ENCODE measurements at places on chromosomes 1 and 21. TPM values are rescaled to one million over a fixed set of nuclear protein-coding genes. Genes with fewer than 3 reads are reported as not detected.

DNA sequence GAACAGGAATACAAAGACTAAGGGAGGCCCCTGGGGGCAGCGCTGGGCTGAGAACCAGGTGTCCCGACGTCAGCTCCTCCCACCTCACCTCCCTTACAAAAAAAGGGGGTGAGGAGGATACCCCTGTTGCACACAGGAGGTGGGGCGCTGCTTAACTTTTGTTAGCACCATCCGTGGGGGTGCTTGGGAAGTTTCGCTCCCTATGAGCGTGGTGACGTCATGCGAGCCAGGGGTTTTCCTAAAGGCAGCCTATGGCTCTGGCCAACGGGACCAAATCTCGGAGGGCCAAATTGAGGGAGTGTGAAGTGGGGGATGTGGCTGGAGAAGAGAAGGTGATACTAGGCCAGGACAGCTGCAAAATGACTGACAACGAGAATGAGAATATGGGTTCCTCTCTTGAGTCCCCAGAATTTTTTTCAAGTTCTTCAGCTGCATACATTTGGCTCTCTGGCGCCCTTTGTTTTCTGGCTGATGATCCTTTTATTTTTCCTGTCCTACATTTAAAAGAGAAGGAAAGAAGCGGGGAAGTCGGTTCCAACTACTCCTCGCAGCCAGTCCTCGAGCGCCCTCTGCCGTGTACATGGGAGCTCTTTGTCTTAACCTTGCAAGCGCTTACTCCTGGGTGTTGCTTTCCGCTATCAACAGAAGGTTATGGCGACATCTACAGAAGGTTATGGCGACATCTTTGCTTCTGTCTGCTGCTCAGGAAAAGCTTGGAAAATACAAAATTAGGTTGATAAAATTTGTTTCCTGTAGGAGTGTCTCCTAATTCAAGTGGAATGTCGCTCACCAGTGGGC, 48.0 kb upstream of the ZC3H11B start:
- DNase-seq: peak; percentile 33

DNA sequence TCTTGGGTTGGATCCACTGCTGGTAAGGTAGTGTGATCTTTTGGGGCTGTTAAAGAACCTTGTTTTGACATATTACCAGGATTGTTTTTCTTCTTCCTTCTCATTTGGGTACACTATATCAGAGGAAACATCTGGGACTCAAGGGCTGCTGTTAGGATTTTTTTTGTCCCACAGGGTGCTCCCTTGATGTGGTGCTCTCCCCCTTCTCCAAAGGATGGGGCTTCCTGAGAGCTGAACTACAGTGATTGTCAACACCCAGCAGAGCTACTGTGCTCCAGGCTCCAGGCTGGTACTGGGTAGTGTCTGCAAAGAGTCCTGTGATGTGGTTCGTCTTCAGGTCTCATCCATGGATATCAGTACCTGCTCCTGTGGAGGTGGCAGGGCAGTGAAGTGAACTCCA, 20.6 kb downstream of the IFI16 start:
- DNase-seq: no peak

DNA sequence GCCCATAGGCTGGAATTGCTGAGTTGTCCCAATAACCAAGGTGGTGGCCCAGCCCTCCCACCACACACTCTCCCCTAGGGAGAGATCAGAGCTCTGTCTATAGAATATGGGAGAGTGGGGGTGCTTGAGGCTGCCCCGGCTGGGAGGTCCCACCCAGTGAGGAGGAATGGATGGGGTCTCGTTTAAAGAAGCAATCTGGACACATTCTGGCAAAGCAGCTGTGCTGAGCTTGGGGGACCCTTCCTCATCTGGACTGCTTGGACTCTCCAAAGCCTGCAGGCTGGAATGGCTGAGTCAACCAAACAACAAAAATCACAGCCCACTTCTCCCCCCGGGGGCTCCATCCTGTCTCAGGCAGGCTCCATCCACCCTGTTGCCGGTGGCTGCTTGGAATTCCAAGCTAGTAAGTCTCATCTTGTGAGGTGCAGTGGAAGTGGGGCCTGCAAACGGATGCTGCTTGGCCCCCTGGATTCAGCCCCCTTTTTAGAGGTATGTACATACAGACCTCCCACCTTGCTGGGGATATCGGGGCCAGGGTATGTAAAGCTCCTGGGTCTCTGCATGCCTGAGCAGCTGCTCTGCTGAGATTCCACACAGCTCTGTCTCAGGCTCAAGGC, 67.1 kb upstream of the FAM78B start:
- no peak for DNase-seq

DNA sequence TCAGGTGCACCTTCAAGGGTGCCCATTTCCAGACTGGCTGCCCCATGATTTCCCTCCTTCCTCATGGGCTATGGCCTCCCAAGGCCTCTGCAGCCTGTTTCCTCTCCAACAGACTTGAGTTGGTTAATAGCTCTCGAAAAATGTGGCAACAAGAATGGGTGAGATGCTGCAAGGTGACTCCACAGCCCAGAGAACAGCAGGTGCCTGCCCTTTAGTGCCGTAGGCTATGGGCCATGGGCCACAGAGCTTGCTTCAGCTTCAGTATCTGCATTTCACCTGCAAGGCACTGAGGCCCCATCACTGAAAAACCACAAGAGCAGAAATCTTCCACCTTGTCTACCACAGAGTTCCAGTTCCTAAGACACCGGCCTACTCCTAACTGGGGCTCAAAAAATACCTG, 122.0 kb downstream of the ETS2 start:
- DNase-seq: no peak

- DNase-seq: peak; percentile 56
Measured at GRCh38 chr1:39892601-39893595, 8.8 kb downstream of the MYCL start.

- peak; percentile 66 for DNase-seq
Measured at GRCh38 chr1:212225871-212226302, 59.3 kb upstream of the PPP2R5A start.

GRCh38 chr1:212667223-212668139, 32.2 kb downstream of the BATF3 start:
- peak; percentile 84 for DNase-seq

DNA sequence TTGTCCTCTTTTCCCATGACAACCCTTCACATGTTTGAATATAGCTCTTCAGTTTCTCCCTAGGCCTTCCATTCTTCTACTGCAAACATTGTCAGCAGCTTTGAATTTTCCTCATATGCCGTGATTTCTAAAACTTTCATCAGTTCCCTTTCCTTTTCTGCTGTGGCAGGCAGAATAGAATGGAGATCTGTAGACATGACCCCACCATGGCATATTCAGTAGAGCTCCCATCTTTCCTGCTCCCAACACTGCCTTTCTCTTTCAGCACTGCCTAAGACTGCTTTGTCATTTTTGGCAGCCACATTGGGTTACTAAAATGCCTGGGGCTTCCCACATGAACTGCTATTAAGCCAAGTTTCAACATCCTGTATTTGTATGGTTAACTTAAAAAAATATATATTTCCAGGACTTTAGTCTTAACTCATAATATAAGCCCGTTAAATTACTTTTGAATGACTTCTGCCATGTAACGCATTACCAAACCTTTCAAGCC, 60.9 kb downstream of the TBX19 start:
- DNase-seq: no peak

DNA sequence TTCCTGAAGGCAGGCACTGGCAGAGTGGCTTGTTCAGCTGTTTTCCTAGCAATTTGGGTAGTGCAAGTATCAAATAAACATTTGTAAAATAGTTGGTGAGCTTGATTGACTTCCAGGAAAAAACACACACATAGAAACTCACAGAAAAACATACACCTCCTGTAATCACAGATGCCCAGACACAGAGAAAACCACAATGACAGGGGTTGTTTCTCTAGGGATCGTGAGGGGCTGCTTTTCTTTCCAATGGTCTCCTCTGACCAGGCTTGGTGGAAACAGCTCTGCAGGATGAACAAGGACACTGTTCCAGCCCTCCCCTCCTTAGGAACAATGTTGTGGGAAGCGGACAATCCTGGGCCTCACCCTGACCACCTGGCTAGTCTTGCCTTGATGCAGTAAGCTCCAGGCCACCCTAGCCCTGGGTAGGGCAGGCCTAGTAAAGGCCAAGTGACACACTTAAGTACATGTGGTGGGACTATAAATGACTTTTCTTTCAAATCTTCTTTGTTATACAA, 142.5 kb upstream of the HMGB4 start:
- DNase-seq: no peak

Gene CFH
- total RNA-seq: 9.2 TPM

Gene TNFRSF14
- 2.7 TPM for total RNA-seq

Gene LCE1A
- total RNA-seq: not detected

- no peak for DNase-seq
Measured at GRCh38 chr1:113676524-113676923, 82.8 kb downstream of the PHTF1 start.

Gene ZSWIM5
- 0.23 TPM for total RNA-seq

DNA sequence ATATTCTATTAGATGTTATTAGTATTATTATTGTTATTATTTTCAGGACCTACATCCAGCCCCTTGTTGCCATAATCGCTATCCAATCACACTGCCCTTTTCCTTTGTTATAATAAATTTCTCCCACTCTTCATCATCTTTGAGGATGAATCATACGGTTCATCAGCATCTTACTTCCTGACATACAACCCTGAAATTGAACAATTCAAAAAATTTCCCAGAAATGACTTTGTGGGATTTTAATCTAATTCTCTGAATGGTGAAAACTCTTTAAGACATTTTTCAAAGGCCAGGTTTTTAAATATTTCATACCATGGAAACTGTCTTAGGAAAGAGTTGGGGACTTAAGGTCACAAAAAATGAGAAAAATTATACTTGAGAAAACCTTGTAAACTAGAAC, 353.5 kb downstream of the ST6GALNAC3 start:
- DNase-seq: no peak

Gene TMEM69
- total RNA-seq: 43.8 TPM

- no peak for DNase-seq
Measured at GRCh38 chr1:208027861-208028260, 116.9 kb upstream of the CD34 start.

GRCh38 chr1:37793773-37794371, at the start of gene MANEAL:
MANEAL (plus strand) TSS chr1:37793847; CDS start chr1:37794183, 336 bp downstream.
- no peak for DNase-seq

Gene ARHGAP29
- total RNA-seq: 131 TPM

- DNase-seq: no peak
Measured at GRCh38 chr1:16191309-16191708, 21.1 kb downstream of the ARHGEF19 start.

DNA sequence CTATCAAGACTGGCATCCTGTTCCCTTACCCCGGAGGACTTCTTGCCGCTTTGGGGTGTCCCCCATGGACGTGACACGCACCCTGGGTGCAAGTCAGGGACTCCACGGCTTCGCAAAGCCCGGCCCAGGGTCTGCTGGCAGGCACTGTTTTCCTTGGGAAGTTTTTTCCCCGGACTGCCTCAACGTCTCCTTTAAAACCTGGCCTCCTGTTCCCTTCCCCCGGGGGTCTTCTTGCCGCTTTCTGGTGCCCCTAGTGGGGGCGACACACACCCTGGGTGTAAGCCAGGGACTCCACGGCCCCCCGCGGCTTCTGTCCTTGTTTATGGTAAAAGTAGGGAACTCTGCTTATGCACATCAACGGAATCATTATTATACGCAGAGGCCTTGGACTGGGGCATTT, 136.6 kb downstream of the LIPI start:
- no peak for DNase-seq

GRCh38 chr21:17580319-17580718, 32.4 kb downstream of the BTG3 start:
- no peak for DNase-seq

GRCh38 chr1:75970631-75971030, 38.4 kb upstream of the ASB17 start:
- no peak for DNase-seq

DNA sequence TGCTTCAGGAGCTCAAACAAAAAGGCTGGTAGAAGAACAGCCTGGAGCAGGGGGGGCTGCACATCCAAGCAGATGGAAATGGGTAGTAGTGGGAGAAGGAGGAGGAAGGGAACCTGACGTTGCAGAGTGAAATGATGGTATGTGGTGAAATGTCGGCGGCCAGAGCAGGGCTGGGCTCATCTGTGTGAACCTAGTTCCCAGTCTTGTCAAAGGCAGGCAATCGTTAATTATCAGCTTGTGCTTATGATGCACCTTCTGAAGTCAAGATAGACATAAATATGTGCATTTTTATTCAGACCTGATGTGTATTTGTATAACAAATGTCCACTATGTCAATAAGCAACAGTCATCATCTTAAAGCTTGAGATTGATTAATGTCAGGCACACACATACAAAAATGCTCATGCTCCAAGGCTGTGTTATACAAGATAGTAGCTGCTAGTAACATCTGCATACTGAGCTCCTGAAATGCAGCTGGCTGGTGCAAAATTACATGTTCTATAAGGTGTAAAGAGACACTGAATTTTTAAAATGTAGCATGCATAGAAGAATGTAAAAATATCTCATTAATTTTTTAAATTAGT, 10.6 kb upstream of the ATP6V1G3 start:
- no peak for DNase-seq

DNA sequence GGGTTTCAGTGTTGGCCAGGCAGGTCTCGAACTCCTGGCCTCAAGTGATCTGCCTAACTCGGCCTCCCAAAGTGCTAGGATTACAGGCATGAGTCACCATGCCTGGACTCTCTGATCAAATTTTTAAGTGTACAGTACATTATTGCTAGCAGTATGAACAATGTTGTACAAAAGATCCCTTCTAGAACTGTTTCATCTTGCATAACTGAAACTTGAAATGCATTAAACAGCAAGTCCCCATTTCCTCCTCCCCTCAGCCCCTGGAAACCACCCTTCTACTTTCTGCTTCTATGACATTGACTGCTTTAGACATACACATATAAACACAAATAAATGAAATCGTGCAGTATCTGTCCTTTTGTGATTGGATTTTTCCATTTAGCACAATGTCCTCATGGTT, 463.4 kb downstream of the PTPRC start:
- DNase-seq: no peak

DNA sequence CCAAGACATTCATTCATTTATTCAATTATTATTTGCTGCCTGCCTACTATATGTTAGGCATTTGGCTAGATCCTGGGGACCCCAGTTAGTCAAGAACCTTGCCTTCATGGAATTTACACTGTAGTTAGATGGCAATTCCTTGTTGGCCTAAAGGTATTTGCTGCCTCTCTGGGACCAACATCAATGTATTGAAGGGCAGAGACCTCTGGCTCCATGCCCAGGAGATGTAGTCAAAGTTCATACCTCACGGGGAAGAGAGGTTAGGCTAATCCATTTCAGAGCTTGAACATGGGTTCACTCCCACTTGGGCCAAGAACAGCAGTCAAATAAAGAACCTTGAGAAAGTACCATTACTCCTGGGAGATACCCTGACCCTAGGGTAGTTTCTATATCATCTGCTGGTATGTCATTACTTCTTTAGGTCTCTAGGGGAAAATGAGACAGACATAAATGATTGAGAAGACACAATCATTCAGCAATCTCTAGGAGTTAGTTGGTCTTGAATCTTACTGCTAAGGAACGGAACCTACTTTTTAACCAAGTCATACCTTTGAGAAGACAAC, 32.0 kb downstream of the SORT1 start:
- DNase-seq: no peak

GRCh38 chr1:96256130-96256790, 465.3 kb upstream of the PTBP2 start:
- no peak for DNase-seq
